Forelimb muscle (tissue), 1 donor: ENCODE measurements at places on chromosomes 13 and 19. TPM values are rescaled to one million over a fixed set of nuclear protein-coding genes. Genes with fewer than 3 reads are reported as not detected.

The TMTC4 gene
- polyA plus RNA-seq: 16.5 TPM

The PSG2 gene
- polyA plus RNA-seq: 0.56 TPM

The KLK4 gene
- polyA plus RNA-seq: not detected

The PRTN3 gene
- polyA plus RNA-seq: 2.6 TPM
